ENCODE measurements at places on chromosomes 2 and 18.

- DNase-seq, result no peak
Measured at GRCh38 chr18:12765126-12765525, 62.3 kb downstream of the PSMG2 start.

DNA sequence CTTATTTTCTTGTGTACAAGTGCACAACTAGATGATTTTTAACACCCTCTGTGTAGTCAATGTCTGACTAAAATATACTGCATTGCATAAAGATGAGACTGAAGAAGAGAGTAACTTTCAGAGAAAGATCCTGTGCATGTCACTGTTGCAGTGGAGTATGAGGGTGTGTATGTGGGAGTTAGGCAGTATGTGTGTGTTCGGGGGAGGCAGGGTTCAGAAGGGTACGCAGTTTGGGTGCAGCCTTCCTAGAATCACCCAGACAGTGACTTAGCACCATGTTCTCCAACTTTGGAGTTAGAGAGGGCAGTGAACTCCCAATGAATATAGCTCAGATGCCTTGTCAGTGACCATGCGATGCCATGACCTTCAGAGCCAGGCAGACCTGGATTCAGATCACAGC, 84.6 kb downstream of the LRATD1 start:
- no peak for DNase-seq

GRCh38 chr2:26458365-26459042, 19.4 kb downstream of the OTOF start:
- DNase-seq, result no peak

- DNase-seq, result peak; percentile 6
Measured at GRCh38 chr2:210072922-210073509, 70.6 kb downstream of the RPE start.

DNA sequence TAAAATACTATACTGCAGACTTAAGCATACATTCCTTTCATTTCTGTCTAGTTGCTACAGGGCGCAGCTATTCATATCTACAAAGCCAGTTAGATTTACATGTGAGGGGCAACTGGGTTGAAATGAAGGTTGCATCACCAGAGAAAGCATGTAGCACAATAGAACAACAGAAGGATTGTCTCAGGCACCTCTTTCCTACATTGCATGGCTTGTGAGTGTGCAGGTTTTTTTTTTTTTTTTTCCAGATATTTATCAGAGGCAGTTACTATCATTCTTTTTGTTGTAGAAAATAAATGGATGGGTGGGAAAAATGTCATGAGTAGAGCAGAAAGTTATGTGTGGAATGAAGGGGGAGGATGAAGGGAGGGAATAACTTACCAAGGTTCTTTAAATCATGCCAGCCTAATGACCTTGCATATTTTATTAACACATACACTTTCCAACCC, 86.8 kb downstream of the ERBB4 start:
- no peak for DNase-seq

- DNase-seq, result no peak
Measured at GRCh38 chr2:188984065-188984491, 9.9 kb downstream of the COL3A1 start.

- no peak for DNase-seq
Measured at GRCh38 chr2:86301009-86301408, 36.4 kb downstream of the REEP1 start.

- DNase-seq, result peak; percentile 88
Measured at GRCh38 chr2:136131484-136131960, 13.6 kb upstream of the CXCR4 start.

DNA sequence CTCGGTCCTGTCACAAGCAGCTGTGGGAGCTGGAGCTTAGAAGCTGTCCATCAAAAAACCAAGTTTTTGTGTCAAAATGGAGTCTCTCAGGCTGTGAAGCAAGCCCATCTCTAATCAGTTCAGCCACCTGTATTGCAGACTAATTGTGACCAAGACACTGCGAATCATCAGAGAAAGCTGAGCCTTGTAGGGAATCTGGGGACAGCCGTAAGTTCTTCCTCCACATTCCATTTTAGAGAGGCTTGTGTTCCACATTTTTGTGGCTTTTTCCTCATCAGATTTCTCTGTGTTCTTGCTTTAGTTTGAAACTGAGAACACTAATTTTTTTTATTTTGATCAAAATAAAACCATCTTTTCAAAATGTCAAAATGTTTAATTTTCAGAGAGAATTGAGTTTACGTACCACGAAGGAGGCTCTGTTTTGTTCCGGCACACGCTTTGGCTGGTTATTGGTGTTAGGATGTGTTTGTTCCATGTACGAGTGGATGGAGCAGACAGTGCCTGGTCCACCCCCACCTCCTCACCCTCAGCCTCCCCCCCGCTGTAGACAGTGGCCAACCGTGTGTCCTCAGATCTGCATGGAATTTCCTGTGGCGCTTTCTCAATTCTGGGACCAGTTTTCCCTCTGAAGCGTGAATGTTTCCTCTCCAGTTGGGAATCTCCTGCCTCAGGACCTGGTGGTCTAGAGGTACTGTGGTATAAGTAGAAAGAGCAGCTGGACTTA, 140.8 kb downstream of the AGAP1 start:
- DNase-seq, result no peak

Measured in CD4-positive, alpha-beta T cell treated with Interleukin-4 for 4 hours (primary cell).